Neural progenitor cell (in vitro differentiated cells): ENCODE measurements at places on chromosomes 13 and 19. TPM values are rescaled to one million over a fixed set of nuclear protein-coding genes. Genes with fewer than 3 reads are reported as not detected.

DNA sequence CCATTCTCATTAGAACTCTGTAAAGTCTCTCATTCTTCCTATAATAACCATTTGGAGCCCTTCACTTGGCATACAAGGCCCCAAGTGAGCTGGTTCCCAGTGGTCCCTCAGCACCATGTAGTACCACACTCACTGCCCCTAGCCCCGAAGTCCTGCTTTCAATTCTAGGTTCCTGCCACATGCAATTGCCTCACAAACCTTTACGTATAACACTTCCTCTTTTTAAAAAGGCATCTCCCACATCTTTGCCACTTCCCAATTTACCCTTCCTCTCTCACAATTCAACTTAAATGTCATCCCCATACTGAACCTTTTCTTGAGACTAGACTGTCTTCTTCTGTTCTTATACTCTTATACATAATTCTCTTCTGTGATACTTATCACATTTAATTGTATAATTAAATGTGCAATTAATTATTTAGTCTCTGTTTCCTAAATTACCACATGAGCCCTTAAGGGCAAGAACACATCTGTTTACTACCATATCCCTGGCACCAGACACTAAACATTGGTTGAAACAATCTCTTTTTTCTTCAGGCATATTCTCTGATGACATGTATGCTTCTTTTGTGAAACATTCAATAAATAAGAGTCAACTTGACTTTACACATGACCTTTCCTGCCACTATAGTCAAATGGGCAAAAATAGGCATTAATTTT is 304.0 kb downstream of the SPRY2 start:
- DNase-seq = no peak

GRCh38 chr19:40709817-40710216 is 6.9 kb downstream of the COQ8B start:
- no peak for DNase-seq

DNA sequence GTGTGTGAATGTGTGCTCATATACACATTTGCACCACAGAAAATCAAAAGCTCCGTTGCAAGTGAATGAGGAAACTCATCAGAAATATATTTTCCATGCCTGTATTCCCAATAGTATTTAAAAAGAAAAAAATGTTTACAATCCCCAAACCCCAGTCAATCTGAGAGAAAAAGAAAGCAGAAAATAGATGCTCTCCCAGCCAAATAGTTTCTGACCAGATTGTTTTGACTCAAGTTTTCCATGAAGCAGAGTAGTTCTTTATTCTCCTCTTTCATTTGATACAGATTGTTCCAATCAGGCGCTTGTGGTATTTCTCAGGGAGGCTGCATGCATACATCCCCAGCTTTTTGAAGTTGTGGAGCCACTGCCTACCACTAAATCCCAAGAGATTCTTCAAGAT is 110.6 kb downstream of the STARD13 start:
- no peak for DNase-seq

DNA sequence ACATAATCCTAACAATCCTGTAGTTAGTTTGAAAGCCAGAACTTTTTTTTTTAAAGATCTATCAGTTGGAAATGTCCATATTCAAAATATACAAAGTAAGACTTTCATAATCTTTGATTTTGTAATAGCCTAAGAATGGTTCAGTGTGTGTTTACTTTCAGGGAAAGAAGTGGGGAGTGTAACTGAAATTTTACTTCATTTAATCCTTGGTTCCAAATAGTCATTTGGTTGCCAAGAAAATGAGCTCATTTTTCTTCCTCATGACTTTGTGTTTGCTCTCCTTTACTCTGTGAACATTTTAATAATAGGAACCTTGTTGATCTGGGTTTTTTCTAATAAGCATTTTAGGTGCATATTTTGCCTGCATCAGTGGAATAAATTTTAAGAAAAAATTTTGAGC is 278.8 kb downstream of the SLITRK6 start:
- no peak for DNase-seq

GRCh38 chr13:22736768-22737092 is 444.0 kb upstream of the SGCG start:
- no peak for DNase-seq

GRCh38 chr19:38025909-38026307 is 118.9 kb downstream of the SIPA1L3 start:
- no peak for DNase-seq

GRCh38 chr19:10983026-10983425 is 22.2 kb downstream of the SMARCA4 start:
- DNase-seq = no peak

GRCh38 chr19:57712222-57712621 is 3.2 kb upstream of the ZNF154 start:
- DNase-seq = no peak

DNA sequence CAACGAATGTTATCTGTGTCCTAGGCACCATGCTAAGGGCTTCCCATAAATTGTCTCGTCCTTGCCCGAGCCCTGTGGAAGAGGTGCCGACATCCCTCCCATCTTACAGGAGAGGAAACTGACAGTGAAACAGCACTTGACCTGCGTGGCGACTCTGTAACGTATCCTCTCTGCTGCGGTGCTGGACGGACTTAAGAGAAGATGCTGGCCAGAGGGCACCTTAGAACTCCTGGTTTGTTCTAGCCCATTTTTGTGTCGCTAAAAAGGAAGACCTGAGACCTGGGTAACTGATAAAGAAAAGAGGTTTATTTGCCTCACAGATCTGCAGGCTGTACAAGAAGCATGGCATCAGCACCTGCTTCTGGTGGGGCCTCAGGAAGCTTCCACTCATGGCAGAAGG is 68.6 kb downstream of the KCTD15 start:
- DNase-seq = no peak

- DNase-seq = no peak
These were observed 5.8 kb downstream of the NDUFB7 start for GRCh38 chr19:14565765-14566711.

DNA sequence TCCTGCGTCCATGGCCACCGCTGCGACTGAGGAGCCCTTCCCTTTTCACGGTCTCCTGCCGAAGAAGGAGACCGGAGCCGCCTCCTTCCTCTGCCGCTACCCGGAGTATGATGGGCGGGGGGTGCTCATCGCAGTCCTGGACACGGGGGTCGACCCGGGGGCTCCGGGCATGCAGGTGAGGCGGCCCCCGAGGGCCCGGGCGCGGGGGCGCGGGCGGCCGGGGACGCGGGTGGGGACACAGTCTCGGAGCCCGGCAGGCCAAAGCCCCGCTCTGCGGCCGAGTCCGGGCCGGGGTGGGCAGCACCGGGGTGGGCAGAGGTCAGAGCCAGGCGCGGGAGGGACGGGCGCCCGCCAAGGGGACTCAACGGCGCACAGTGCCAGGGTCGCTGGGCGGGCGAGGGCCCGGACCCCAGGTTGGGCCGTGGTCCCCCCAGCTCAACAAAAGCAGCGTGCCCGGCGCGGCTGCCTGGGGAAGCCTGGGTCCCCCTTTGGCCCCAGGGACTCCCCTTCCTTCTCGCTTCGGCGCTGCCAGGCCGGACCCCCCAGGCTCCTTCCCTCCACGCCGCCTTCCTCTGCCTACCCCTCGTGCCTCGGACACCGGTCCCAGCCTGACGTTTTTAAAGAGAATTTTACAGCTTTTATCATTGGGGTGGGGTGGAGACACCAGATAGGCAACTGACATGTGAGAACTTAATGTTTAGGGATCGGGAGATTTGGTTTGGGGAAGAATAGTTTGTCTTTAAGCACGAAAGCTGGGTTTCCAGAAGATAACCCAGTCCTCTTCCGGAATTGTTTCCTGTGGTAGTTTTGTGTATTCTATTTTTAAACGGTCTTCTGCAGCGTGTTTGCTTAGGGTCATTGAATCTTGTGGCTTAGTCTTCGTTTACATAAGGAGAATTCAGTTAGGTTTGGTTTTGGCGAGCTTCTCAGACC is 509 bp downstream of the TPP2 start:
- DNase-seq = peak; percentile 42

GRCh38 chr19:3570606-3571011 is 2.1 kb upstream of the HMG20B start:
- no peak for DNase-seq

DNA sequence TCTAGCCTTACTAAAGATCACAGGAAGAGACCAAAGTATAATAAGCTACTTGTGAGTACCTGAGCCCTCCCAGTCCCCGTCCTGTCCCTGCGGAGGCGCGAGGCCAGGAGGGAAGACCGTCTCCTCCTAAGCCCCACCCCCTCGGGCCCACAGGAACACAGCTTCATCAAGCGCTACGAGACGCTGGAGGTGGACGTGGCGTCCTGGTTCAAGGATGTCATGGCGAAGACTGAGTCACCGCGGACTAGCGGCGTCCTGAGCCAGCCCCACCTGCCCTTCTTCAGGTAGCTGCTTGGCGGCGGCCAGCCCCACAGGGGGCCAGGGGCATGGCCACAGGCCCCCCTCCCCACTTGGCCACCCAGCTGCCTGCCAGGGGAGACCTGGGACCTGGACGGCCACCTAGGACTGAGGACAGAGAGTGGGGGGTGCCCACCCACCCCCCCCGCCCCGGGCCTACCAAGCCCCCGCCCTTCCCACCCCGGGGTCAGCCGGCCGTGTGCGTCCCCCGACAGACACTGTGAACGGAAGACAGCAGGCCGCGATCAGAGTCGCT is 2.4 kb upstream of the TGFBR3L start:
- DNase-seq = no peak

DNA sequence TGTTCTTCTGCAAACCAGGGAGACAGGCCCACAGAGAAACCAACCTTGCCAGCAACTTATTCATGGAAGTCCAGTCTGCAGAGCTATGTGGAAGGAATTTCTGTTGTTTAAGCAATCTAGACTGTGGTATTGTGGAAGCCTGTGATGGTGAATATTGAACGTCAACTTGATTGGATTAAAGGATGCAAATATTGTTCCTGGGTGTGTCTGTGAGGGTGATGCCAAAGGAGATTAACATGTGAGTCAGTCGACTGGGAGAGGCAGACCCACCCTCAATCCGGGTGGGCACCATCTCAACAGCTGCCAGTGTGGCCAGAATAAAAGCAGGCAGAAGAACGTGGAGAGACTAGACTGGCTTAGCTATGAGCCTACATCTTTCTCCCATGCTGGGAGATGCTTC is 606.0 kb downstream of the EFNB2 start:
- no peak for DNase-seq

GRCh38 chr13:33310245-33311038 is 24.9 kb upstream of the STARD13 start:
- DNase-seq = no peak

LIM2 gene
- total RNA-seq = 0.26 and 3.2 TPM in 2 replicates

KL gene
- total RNA-seq = not detected in 2 replicates

SLITRK5 gene
- 1.5 and 1.9 TPM in 2 replicates for total RNA-seq

DCT gene
- 0.09 TPM in 1 of 2 replicates, not detected in the other for total RNA-seq

MAP3K10 gene
- total RNA-seq = 5.7 and 21.6 TPM in 2 replicates

ZNF441 gene
- 6.5 and 7.3 TPM in 2 replicates for total RNA-seq

PRODH2 gene
- not detected in 2 replicates for total RNA-seq

IL4I1 gene
- 0.56 TPM in 1 of 2 replicates, not detected in the other for total RNA-seq

SLC1A6 gene
- total RNA-seq = 15.0 and 21.5 TPM in 2 replicates
